Activated CD8-positive, alpha-beta memory T cell treated with anti-CD3 and anti-CD28 coated beads for 1 hour (primary cell): ENCODE measurements at places on chromosomes 2 and 18.

DNA sequence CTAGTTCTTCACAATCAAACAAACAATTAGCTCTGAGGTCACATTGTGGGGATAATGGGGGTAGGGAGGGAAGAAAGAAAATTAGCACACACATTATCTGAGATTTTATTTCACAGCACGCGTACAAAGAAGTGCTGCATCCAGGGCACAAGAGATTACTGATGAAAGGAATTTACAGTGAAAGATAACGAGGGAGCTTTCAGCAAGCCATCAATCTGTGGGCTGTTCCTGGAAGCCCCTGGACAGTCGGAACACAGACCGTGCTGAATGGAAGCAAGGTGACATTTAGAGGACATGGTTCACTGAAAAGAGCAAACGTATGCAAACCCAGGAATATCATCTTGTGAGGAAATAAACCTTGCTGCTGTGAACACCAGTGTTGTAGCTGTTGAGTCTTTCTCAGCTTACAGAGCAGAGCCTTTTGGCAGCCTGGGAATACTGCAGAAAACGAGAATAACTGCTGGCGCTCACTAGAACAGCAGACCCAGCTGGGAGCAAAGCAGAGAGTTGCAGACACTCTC is 63.2 kb downstream of the SCG2 start:
- DNase-seq: no peak

GRCh38 chr18:46547520-46547919 is 109.5 kb downstream of the LOXHD1 start:
- DNase-seq: no peak

GRCh38 chr2:179580378-179581146 is 280.9 kb downstream of the ZNF385B start:
- DNase-seq: no peak

DNA sequence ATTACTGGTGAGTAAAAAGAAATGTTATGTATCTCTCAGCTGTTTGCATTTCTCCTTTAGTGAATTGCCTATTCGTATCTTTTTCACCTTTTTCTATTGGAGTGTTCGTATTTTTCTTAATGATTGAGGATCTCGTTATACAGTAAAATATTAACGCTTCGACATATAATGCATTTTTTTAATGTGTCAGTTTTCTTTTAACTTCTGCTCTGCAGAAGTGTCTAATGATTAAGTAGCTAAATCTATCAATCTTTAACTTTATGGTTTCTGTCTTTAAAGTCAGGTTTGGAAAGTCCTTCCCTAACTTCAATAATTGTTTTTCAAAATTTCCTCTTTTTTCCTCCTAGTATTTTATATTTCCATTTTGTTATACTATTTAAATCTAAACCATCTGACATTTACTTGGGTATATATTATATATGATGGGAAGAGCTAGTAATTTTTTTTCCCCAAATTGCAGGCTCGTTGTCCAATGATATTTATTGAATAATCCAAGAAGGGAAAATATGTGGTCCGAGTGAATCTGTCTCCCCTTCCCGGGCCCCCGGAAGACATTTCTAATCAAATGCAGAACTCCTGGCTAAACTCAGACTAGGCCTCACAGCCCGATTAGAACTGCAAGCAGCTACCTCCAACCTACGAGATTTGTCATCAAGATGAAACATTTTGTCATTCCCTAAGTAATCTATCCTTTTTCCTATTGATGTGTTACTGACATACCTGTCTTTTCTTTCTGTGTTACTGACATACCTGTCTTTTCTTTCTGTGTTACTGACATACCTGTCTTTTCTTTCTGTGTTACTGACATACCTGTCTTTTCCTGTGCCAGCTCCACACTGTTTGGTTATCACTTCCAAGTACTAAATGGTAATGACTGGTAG is 17.2 kb downstream of the PCBP1 start:
- no peak for DNase-seq

- no peak for DNase-seq
Measured at GRCh38 chr18:21444465-21445212, 155.9 kb downstream of the ESCO1 start.

- DNase-seq: peak; percentile 13
Measured at GRCh38 chr2:9422321-9423099, 818 bp downstream of the ITGB1BP1 start.

DNA sequence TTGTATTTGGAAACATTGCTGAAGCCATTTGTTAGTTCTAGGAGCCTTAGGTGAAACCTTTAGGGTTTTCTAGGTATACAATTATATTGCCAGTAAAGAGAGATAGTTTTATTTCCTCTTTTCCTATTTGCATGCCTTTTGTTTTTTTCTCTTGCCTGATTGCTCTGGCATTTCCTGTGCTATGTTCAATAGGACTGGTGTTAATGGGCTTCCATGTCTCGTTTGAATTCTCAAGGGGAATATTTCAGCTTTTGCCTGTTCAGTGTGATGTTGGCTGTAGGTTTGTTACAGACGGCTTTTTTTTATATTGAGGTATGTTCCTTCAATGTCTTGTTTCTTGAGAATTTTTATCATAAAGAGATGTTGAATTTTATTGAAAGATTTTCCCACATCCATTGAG is 1054.9 kb upstream of the NXPH2 start:
- DNase-seq: no peak

- DNase-seq: no peak
Measured at GRCh38 chr2:175999283-175999819, 2.7 kb downstream of the LNPK start.

DNA sequence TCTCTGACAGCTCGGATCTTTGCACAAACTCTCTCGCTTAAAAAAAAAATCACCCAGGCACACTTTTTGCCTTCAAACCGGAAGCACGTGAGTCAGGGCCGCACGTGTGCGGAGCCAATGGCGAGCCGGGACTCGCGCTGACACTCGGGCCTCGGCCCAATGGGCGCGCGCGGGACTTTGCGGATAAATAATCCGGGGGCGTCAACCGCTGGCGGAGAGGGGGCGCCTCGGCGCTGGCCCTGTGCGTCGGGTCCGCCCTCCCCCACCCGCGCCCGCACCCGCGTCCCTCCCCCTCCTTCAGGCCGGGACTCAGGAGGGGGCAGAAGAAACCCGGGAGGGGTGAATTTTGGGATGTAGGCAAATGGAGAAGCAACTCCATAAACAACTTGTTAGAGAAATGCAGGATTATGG is 319 bp upstream of the EN1 start:
- DNase-seq: no peak

DNA sequence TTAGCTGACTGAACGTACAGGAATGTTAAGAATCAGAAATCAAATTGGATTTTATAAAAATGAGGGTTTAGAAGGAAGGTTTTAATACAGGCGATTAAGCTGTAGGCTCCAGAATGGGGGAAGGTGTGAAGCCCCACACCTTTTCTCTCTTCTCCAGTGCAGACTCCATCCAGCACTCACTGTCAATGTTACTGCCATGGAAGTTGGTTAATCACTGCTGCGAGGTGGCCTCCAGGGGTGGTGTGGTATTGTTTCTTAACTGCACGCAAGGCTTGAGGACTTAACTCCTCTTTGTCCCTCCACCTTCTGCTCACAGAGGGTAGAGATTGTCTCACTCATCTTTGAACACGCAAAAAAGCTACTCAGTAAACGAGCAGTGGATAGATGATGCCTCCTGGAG is 26.9 kb upstream of the YWHAQ start:
- no peak for DNase-seq

DNA sequence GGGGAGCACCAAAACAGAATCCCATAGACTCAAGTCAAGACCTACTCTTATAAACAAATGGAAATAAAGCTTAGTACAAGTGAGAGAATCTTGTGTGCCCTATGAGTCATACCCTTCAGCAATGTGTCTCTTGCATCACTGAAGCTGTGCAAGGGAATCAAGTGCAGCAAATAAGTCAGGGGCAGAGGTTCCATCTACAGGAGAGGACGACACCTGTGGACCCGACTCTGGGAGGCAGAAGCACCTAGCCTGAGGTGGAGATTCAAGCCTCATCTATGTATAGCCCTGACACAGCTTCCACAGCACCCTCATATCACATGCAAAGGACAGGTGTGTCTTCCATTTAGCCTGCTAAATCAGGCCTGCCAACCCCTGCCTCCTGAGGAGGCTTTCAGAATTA is 298.2 kb downstream of the CNTNAP5 start:
- no peak for DNase-seq

DNA sequence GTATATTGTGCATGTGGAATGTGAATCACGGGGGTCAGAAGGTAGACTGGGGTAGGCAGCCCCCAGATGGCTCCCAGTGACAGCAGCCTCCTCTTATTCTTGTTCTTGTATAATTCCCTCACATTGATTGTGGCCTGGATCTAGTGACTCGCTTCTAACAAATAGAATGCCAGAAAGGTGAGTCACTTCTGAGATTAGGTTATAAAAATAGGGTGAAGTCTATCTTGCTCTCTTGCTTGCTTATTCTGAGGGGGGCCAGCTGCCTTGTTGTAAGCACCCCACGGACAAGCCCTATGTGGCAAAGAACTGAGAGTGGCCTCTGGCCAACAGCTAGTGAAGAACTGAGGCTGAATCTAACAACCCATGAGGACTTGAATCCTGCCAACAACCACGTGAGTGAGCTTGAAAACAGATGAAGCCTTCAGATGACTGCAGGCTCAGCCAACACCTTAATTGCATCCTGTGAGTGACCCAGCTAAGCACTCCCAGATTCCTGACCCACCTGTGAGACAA is 15.6 kb upstream of the RMND5A start:
- no peak for DNase-seq

DNA sequence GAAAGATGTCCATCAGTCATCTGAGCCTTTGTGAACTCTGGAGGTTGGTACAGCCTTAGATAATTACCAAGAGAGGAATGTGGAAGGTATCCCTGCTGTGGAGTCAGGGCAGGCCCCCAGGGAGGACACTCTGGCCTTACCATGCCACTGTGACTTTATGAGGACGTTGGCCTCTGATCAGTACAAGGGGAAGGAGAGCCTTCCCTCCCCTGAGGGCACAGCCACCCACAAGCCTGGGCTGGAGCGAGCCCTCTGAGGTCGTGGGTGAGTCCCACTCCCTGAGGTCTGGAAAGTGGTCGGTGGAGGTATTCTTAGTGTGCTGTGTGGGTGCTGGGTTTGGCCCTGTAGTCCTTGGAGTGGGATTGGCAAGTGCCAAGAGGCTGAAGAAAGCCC is 91.6 kb downstream of the STPG4 start:
- no peak for DNase-seq

GRCh38 chr2:60717691-60718090 is 38.4 kb upstream of the PAPOLG start:
- DNase-seq: no peak

- DNase-seq: no peak
Measured at GRCh38 chr2:5587766-5588165, 104.4 kb upstream of the SOX11 start.

- DNase-seq: no peak
Measured at GRCh38 chr2:30122362-30122761, 24.4 kb upstream of the YPEL5 start.

- no peak for DNase-seq
Measured at GRCh38 chr2:45736757-45737704, 85.6 kb downstream of the PRKCE start.

GRCh38 chr2:33071591-33071990 is 124.8 kb downstream of the LTBP1 start:
- no peak for DNase-seq

GRCh38 chr2:235492850-235493344 is 946 bp upstream of the AGAP1 start:
- no peak for DNase-seq

GRCh38 chr2:73855526-73855925 is 26.8 kb downstream of the STAMBP start:
- no peak for DNase-seq

DNA sequence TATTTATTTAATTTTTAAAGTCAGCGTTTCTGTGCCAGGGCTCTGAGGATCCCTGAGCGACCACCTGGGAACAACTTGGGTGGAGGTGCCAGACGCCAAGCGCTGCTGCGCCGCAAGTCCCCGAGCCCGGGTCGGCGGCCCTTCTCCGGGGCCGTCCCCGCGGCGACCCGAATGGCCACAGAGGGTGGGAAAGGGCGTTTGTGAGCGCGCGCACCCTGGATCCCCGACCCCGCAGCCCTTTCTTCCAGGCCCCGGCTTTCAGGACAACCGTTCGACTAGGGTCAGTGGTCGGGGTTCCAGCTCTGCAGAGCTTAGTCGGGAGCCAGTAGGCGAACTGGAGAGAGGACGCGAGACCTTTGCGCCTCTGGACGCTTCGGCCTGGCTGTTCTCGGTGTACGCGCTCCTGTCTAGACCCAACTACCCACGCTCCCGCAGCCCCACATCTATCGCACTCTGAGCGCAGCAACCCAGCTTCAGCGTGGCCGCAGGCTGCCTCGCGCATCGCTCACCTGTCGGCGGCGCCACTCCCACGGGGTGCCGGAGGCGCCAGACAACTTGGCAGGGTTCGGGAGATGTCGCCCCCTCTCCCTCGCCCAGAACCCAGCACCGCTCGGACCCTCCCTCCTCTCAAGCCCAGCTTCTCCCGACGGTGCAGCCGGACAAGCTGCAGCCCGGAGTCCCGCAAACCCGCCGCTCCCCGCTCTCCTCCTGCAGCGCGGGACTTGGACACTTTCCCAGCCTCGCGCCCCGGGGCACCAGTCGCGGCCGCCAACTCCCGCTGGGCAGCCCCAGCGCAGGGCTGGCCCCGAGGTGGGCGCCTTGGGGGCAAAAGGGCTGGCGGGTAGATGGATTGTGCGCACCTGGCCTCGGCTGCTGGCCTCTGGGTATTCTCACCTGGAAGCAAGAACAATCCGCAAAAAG is 758 bp downstream of the LYPD1 start:
- no peak for DNase-seq
